Left kidney (tissue), 8 donors: ENCODE measurements at places on chromosomes 1 and 21. TPM values are rescaled to one million over a fixed set of nuclear protein-coding genes. Genes with fewer than 3 reads are reported as not detected.

The KCNE2 gene
- 1.8 TPM for polyA plus RNA-seq

The FCRL2 gene
- 0.17 TPM for polyA plus RNA-seq

The DNAI4 gene
- polyA plus RNA-seq = 18.4 TPM

The LCE3E gene
- not detected for polyA plus RNA-seq

The NVL gene
- 45.2 TPM for polyA plus RNA-seq

The TGFB2 gene
- polyA plus RNA-seq = 14.0 TPM
